Ureter (tissue), 1 donor: ENCODE measurements at places on chromosomes 13 and 19. TPM values are rescaled to one million over a fixed set of nuclear protein-coding genes. Genes with fewer than 3 reads are reported as not detected.

ZNF221 gene
- 6.8 TPM for total RNA-seq

DAPK3 gene
- 53.0 TPM for total RNA-seq

REEP6 gene
- 50.0 TPM for total RNA-seq

DNA sequence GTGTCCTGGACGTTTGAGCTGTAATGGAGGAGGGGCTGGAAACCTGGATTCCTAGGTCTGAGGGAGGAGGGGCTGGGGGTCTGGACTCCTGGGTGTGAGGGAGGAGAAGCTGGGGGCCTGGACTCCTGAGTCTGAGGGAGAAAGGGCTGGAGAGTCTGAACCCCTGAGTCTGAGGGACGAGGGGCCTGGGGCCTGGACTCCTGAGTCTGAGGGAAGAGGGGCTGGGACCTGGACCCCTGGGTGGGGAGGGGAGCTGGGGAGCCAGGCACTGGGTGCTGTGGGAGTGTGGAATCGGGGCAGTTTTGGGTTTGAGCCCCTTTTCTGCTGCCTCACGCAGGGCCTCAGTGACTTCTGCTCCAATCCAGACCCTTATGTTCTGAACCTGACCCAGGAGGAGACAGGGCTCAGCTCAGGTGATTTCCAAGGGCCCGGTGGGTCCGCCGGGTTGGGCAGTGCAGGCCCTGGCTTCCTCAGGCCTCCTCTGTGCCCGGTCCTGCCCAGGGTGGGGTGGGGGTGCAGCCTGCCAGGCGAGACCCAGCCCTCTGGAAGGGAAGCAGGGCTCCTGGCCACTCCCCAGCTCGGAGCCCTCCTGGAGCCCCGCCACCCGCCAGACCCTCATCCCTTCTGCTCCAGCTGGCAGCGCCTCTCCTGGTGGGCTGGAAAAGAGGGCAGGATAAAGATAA, 14.4 kb downstream of the TTYH1 start:
- no peak for DNase-seq

GRCh38 chr19:16051254-16052025, 24.9 kb upstream of the TPM4 start:
- DNase-seq: no peak

DNA sequence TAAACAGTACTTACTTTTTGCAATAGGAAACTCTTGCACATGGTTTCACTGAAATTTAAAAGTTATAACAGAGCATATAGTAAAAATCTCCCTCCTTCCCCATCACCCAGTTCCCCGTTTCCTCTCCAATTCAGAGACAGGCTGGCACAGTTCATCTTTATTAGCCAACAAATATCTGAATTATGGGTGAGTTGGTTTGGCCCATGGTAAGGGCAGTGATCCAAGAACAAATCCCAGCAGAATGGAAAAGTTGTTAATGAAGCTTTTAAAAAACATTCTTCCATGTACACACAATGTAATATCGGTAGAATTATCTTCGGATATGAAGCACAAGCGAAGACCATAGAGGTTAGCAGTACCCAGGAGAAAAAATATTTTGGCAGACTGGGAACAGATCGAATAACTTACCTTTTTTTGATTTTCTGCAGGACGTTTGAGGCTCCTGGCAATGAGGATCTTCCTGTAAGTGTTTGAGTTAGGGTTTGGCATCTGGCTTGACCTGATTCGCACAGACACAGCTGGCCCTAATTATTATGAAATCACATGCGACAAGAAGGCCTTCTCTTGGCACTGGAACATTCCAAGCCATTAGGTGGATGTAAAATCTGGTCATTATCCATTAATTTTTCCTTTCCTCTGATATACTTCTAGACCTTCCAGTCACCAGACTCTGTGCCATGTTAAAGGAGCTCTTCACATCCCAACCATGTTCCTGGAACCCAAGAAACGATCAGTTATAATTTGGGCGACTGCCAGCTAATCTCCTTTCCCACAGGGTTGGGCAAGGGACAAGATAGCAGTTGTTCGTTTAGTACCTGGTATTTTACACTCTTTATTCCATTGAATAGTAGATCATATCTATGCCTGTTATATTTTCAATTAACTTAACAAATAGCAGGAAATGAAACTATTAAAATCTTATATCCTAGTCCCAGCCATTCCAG, 139.4 kb upstream of the TSC22D1 start:
- DNase-seq: no peak

DNA sequence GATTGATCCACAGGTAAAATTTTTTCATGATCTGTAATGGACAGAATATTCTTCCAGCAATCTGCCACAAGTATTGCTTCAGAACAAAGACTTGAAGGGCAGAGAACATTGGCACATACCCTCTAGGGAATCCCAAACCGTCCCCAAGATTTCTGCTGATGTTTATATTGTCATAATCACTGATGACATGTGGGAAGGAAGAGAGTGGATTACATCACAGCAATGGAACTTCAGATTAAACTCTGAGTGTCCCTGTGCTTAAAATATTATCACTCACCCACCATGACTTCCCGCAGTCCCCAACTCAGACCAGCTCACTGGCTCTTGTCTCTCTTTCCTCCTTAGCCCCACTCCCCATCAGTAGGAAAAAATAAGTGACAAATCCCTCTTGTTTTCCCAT, 8.5 kb upstream of the TPT1 start:
- DNase-seq: no peak

DNA sequence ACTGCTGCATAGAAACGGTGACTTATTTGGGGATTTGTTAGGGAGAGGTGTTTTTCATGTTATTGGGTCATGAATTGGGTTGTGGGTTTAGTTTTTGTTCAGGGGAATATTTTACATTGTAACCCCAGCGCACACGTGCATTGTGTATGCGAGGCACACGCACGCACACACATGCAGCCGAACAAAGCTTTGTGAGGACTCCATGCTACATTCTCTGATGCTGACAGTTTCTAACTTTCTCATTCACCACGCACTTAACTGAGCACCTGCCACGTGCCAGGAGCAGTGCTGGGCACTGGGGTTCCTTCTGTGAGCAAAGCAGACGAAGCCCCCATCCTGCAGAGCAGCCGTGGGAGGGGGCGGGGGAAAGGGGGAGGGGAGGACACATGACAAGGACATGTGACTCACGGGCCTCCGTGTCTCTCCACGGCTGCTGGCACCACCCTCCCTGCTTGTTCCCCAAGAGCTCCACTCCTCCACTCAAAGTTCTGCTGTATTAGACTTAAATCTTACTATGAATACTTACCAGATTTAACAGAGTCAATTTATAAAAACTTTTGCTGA, 55.6 kb downstream of the SLC7A9 start:
- no peak for DNase-seq

GRCh38 chr13:45623516-45624090, 8.1 kb upstream of the ERICH6B start:
- DNase-seq: no peak

DNA sequence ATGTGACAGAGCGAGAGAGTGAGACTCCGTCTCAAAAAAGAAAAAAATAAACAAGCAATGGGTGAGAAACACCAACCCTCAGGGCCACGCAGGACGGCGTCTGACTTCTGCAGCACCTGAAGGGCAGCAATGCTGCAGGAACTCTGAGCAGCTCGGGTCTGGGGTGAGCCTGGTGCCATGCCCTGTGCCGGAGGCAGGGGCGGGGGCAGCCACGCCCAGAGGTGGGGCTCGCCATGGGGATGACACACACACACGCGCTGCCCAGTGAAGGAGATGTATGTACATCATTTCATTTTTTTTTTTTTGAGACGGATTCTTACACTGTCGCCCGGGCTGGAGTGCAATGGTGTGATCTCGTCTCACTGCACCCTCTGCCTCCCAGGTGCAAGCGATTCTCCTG, 24.3 kb downstream of the GPX4 start:
- no peak for DNase-seq
